ENCODE measurements at places on chromosomes 6 and 20.

GRCh38 chr20:48460681-48461080, 367.1 kb downstream of the PREX1 start:
- no peak for DNase-seq

DNA sequence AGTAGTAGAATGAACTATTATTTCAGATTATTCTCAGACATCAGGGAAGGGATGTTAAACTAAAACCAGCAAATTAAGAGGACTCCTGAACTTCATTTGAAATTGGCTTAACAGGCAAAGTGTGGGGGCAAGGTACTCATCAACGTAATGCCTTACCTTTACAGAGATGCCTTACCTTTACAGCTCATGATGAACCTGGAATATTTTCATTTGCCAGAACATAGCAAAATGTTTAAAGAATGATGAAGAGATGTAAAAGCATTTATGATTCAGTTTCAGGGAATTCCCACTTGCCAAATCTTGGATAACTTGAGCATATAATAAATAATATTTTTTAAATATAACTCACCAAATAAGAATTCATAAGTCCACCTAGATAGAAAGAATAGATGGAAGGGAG, 207.5 kb downstream of the TINAG start:
- no peak for DNase-seq

DNA sequence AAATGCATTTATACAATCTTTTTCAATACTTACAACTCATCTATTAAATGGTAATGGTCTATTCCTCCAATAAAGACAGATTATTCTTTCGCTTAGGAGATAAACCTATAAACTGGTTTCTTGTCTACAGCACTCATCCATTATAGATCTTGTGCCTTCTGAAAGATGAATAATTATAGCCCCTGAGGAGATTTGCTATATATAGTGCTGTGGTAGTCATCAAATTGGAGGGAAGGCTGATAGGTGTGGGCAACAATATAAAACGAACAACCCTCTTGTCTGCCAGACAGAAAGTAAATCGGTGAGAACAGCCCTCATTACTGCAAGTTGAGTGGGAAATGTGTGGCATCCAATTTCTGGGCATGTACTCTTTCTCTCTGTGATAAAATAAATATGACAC, 292.5 kb upstream of the CNR1 start:
- DNase-seq: no peak

GRCh38 chr20:38873050-38873581, 53.1 kb upstream of the FAM83D start:
- DNase-seq: no peak

DNA sequence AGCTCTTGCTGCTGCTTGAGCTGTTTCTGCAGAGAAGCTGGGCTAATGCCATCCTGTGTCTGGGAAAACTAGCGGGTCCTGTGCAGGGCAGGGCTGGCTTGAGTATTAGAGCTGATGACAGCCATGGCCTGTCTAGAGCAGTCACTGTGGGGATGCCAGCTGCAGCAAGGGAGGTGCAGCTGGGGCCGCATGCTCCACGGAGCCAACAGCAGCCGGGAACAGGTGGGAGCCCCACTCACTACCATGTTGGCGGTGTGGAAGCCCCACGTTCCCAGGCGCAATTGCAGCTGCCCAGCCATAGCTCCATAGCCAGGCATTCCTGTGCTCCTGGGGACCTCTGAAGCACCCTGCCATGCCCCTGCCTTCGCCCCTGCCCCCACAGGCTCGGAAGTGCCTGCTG, 212.9 kb downstream of the TFAP2C start:
- DNase-seq: no peak

DNA sequence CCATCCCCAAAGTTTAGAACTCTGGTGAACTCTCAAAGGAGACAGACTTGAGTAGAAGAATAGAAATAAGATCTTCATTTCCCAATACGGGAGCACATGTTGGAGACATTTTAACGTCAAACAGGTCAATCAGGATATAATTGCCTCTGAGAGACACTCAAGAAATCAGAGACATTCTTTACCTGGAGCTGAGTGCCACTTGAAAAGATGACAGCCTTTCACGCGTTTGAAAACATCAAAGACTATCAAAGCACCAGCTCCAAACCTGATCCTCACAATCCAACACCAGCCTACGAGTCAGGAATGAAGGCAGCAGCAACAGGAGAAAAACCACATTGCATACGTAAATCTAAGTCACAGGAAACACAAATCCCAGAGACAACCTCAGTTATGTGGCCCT, 571.5 kb upstream of the CDH4 start:
- no peak for DNase-seq

DNA sequence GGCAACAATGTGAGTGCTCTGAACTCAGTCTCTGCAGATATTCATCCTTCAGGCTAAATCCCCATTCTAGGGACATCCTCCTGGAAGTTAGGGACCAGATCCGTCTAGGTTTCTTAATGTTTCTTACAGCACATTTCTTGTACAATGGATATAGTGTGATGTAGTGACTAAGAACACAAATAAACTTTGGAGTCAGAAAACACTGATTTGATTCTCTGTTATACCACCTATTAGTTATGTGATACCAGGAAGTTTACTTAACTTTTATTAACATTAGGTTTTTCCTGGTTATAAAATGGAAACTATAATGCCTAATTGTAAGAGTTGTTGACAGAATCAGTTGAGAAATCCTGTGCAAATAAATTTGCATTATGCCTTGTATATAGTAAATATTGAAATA, 57.6 kb upstream of the KCNQ5 start:
- no peak for DNase-seq

GRCh38 chr20:23659989-23660837, 22.5 kb upstream of the CST3 start:
- DNase-seq: peak; percentile 40

- DNase-seq: no peak
Observed at GRCh38 chr6:79787626-79788025, 156.5 kb downstream of the SH3BGRL2 start.

GRCh38 chr20:1489325-1489724, 1.9 kb downstream of the SIRPB2 start:
- no peak for DNase-seq

DNA sequence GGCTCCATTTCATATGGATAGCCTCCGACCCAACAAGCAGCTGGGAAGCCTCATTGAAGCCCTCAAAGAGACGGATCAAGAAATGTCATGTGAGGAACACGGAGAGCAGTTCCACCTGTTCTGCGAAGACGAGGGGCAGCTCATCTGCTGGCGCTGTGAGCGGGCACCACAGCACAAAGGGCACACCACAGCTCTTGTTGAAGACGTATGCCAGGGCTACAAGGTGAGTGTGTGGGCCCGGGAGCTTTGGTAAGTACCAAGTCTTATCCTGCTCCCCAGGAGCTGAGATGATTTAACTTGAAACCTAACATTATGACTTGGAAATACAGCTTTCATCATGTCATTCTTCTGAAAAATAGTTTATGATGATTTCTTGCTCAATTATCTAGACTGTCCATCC, 4.1 kb downstream of the TRIM38 start:
- DNase-seq: no peak

- no peak for DNase-seq
Observed at GRCh38 chr20:35179292-35180212, 7.7 kb downstream of the PROCR start.

DNA sequence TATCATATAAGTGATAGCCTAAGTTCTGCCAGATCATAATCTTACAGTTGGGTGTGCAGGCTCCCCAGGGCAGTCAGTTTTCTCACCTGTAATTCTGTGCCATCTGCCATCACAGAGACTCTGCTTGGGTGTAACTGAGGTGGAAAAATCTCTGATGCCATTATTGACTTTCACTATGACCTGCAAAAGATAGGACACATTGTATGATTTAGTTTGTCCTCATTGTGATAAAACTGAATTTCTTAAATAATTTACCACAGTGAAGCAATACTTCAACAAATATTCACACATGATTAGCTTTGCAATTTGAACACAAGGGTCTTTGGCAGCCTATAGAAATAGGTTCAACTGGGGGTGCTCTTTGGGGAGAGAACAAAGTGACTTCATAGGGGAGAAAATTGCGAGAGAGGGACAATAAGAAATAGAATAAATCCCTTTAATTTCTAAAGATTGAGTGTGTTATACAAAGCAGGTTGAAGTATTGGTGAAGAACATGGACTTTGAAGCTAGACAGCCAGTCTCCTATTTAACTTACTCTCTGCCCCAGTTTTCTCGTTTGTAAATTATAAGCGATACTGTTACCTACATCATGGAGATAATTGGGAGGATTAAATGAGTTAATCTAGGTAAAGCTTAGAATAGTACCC, 27.3 kb downstream of the FAM229B start:
- DNase-seq: no peak

DNA sequence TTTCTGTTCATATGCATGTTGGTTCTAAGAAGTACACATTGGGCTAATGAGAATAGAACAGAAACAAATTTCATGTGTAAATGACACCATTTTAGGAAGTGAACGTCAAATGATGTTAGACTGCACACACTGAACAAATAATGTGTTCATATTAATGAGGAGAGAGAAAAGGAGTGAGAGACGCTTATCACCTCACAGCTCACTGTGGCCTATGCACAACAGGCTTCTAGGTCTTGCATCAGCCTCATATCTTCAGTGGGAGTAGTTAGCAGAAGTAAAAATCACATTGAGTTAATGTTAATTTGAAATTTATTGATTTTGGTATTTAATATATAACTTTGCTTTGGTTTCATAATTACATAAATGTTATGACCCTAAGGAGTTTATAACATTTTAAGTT, 112.8 kb upstream of the FLRT3 start:
- DNase-seq: no peak

- no peak for DNase-seq
Observed at GRCh38 chr6:169343886-169344749, 90.5 kb upstream of the THBS2 start.

- no peak for DNase-seq
Observed at GRCh38 chr6:168597471-168597875, 156.5 kb downstream of the SMOC2 start.

Data from AG09319 (cell line).